ENCODE measurements at places on chromosomes 3 and 15.

DNA sequence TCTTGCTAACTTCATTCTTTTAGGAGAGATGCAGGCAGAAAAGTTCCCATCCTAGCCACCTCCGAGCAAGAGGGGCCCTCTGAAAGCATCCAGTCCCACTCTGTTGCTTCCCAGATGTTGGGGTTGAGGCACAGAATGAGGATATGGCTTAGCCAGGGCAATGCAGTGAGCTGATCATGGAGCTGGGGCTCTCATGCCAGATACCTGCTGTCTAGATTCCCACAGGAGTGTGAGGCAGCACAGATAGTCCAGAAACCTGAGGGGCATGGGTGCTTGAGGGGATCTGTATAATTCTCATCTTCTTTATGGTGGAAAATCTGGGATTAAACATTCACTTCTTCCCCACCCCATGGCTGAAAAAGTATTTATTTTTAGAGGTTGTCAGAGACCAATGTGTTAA is 1.2 kb downstream of the SLC22A13 start:
- DNase-seq, result no peak

DNA sequence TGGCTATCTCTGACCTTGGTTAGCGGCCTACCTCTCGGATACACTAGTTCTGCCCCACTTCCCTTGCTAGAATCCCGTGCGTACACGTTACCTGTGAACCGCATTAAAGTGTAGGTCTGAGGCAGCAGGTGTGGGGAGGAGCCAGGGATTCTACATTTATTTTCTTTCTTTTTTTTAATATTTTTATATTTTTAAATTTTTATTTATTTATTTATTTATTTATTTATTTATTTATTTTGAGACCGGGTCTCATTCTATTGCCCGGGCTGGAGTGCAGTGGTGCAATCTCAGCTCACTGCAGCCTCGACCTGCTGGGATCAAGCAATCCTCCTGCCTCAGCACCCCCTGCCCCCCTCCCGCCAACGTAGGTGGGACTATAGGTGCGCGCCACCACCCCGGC is 60.9 kb upstream of the NR2E3 start:
- DNase-seq, result no peak

DNA sequence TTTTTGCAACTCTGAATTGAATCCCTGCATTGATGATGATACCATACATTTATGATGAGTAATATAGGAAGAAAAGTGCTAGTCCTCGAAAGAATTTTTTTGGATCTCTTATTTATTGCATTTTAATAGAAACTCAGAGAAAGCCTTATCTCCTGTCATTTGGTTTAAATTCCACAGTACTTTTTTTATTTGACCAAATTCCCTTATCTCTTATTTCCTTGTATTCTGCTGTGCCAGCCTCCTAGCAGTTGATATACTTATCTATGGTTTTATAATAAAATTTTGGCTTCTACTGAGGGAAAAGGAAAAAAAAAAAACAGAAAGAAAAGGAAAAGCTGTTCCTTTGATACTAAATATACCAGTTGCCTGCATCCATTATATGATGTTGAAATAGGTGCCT is 535.1 kb upstream of the NR2F2 start:
- DNase-seq, result no peak

GRCh38 chr3:69370156-69370883 is 15.6 kb downstream of the FRMD4B start:
- no peak for DNase-seq

DNA sequence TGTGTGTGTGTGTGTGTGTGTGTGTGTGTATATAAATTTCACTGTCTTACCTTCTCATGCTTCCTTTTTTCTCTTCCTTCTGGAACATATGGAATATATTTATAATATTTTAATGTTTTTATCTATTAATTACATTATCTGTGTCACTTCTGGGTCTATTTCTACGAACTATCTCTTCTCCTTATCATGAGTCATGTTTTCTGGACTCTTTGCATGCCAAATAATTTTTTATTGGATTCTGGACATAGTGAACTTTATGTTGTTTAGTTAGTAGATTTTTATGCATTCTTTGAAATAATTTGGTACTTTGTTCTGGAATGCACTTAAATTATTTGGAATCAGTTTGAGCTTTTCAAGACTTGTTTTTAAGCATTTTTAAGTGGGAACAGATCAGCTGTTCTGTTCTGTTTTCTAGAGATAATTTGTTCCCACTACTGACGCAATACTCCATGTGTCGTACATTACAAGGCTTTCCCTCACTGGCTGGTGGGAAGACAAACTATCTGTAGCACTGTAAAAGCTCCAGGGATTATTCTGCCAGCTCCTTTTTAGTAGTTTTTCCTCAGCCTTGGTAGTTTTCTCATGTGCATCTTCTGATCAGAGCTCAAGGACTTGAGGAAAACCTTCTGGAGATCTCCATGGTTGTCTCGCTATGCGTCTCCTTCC is 302.0 kb downstream of the CLSTN2 start:
- no peak for DNase-seq

- DNase-seq, result no peak
Observed at GRCh38 chr3:61666615-61667330, 105.4 kb downstream of the PTPRG start.

GRCh38 chr3:145055375-145056076 is 1083.9 kb downstream of the DIPK2A start:
- DNase-seq, result no peak

- DNase-seq, result no peak
Observed at GRCh38 chr15:90860942-90861675, 7.3 kb upstream of the FURIN start.

- no peak for DNase-seq
Observed at GRCh38 chr3:112199622-112200316, 66.7 kb upstream of the GCSAM start.

- DNase-seq, result no peak
Observed at GRCh38 chr3:73707772-73708171, 83.0 kb upstream of the PDZRN3 start.

GRCh38 chr3:78077842-78078241 is 1037.9 kb downstream of the ROBO2 start:
- DNase-seq, result no peak

GRCh38 chr3:78765671-78766485 is 1001.9 kb downstream of the ROBO1 start:
- no peak for DNase-seq

DNA sequence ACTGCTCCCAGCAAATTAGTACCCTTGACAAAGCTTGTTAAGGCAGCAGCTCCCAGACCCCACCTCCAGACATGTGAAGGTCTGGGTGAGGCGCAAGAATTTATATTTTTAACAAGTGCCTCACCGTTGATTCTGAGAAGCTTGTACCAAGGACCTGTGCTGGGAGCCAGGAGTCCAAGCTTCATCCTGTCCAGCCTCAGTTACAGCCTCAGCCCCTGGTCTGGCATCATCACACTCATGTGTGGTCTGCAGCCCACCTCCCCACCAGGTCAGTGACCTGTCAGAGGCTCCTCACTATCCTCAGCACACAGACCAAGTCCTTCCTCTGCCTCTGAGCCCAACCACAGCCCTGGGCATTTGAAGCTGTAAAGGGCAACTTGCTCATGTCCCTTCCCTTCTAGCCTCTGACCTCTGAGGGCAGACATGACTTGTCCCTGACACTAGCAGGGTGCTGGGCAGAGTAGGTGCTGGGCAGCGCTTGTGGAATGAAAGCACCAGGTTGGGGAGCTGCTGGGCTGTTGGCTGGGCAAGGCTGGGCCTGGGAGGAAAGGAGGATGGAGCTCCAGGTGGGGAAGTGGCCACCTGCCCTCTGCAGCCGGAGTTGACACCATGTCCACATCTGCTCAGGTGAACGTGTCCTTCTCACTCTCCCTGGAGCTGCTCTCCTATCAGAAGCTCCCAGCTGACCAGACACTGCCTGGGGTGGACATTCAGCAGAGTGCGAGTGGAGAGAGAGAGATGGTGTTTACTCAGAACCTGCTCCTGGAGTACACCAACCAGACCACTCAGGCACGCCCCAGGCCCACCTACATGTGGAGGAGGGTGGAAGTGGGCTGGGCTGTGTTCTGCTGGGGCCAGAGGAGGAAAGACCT is 16.9 kb downstream of the ACAA1 start:
- no peak for DNase-seq

- DNase-seq, result no peak
Observed at GRCh38 chr15:71736286-71736947, 73.9 kb upstream of the NR2E3 start.

GRCh38 chr3:29426302-29427226 is 145.7 kb downstream of the RBMS3 start:
- no peak for DNase-seq

DNA sequence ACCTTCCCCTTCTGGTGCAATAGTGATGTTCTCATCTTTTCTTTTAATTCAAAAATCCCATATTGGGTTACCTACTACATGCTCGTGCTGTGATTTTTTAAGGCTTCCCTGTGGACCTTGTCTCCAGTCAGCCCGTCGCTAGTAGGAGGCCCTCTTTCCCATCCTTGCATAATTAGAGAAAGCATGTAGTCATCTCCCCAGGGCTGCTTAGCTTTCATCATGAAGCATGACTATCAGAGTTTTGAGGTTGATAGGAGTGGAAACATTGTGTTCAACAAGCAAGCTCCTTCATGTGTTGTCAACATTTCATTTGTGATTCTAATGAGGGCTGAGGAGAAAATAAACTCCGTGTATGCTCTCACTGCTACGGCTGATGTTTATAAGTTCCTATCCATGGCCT is 8.7 kb upstream of the LRTM1 start:
- no peak for DNase-seq

GRCh38 chr3:103440539-103441203 is 1005.9 kb downstream of the ZPLD1 start:
- DNase-seq, result no peak

DNA sequence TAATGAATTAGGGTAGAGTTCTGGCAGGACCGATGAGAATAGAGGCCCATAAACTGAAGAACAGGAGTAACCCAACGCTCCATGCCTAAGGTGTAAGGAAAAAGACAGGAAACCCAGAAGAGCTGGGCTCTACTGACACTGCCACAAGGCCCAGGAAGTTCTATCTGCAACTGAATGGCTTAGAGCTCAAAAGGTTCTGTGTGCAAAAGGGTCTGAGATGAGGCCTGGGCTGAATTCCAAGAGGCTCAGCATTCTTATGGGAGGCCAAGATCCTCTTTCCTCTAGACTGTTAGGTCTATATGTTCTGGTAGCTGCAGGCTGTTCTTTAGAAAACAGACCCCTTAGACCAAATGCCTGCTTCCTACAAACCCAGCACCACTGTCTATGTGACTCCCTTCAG is 30.5 kb upstream of the PRSS50 start:
- DNase-seq, result no peak

DNA sequence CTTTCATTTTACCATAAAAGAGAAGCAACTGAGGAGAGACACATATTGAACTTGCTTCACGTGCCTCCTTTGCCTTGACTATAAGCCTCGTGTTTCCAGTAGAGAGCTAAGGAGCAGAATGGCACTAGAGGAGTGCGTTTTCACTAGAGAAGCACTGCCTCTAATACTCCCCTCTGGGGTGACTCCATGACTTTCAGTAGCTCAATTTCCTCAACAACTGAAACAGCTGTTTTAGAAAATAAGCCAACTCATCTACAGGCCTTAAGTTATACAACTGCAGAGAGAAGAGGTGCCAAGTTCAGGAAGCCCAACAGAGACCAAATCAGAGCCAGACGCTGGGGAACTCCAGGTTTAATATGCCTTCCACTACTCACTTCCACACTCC is 1.9 kb downstream of the UBP1 start:
- DNase-seq, result no peak

GRCh38 chr3:181622365-181622764 is 89.4 kb upstream of the SOX2 start:
- DNase-seq, result no peak

GRCh38 chr3:32630266-32630665 is 54.7 kb upstream of the CNOT10 start:
- no peak for DNase-seq

DNA sequence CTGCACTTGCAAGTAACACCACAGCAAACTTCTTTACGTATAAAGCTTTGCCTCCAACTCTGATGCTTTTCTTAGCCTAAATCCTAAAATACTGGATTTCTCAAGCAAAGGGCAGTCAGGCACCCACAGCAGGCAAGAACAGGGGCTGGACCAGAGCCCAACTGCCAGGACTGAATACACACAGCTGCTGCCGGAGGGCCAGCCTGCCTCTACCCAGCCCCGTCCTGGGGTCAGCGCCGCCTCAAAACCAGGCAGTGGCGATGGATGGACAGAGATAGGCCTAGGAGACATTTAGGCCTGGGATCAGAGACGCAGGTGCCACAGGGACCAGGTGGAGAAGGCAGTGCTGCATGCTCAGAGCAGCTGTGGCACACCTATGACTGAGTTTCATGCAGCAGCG is 47.6 kb upstream of the SEC61A1 start:
- DNase-seq, result no peak

DNA sequence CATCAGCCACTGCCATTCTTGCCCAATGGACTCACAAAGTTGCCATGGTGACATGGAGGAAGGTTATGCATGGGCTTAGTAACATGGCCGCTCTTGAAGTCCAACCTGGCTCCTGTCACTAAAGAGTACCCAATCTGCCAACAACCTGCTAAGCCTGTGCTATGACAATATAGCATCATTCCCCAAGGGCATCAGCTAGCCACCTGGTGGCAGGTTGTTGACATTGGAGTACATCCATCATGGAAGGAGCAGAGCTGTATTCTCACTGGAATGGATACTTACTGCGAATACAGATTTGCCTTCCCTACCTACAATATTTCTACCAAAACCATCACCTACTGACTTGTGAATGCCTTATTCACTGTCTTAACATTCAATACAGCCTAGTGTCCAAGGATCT is 138.9 kb upstream of the RORA start:
- DNase-seq, result no peak

DNA sequence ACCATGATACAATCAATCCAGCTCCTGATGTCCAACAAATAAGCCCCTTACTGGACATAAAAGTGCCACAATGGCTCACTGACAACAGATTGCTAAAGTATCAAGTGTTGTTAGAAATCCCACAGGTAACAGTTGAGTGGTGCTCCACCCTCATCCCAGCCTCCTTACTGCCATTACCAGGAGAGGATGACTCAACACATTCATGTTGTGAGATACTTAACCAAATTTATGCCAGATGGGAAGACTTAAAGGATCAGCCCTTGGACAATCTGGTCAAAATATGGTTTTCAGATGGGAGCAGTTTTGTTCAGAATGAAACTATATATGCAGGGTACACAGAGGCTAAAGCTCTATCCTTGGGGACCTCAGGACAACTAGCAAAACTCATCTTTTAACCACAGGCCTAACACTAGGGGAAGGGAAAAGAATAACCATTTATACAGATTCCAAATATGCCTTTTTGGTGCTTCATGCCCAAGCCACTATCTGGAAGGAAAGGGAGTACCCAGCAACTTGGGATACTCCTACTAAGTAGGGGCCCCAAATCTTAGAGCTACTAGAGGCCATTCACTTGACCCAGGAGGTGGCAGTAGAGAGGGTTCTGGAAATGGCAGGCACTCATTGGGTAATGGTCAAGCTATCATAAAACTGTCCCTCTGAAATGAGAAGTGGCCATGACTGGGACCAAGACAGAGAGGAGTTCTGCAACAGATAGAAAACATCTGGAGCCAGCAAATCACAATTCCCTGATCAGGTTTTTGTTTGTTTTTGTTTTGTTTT is 6.9 kb upstream of the ZNF662 start:
- no peak for DNase-seq
